Activated T-cell treated with anti-CD3 and anti-CD28 coated beads for 1 hour (primary cell): ENCODE measurements at places on chromosomes 13 and 19.

DNA sequence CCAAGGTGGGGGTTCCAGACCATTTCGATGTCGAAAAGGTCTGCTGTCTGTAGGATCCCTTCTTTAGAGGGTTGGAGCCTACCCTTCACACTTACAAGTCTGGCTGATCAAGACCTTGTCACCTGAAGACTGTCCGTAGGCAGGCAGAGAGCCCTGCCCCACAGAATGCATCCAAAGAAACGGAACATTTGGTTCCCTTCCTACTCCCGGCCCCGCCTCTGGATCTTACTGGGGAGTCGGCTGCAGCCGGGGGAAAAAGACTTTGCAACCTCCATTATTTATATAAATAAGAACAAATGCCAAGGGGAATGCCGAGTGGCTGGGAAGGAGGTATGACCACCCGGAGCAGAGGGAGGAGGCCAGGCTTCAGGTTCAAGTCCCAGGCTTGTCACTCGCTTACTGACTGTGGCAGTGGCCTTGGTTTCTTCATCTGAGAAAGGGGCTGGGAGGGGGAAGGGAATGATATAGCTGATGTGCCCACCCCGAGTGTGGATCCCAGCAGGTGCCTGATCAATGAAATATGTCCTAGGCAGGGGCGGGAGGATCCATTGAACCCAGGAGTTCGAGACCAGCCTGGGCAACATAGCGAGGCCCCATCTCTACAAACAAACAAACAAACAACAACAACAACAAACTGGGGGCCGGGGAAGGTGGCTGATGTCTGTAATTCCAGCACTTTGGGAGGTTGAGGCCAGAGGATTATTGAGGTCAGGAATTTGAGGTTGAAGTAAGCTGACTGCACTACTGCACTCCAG is 48.7 kb downstream of the RFX2 start:
- no peak for DNase-seq

DNA sequence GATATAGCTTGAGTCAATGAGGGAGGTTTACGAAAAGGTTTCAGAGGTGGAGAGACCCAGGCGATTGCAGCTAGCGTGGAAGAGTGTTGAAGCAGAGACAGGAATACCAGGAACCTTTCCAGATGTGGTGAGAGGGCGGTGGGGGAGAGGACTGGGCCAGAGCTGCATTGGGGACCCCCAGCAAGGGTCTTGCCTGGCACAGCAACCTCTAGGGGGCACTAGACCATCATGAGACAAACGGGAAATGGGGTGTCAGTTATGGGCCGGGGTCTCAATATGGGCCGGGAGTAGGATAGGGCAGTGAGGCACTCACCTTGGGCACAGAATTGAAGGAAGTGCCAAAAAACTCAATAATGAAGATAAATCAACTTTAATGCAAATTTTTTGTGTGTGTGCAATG is 2.1 kb upstream of the LRP3 start:
- DNase-seq: no peak

DNA sequence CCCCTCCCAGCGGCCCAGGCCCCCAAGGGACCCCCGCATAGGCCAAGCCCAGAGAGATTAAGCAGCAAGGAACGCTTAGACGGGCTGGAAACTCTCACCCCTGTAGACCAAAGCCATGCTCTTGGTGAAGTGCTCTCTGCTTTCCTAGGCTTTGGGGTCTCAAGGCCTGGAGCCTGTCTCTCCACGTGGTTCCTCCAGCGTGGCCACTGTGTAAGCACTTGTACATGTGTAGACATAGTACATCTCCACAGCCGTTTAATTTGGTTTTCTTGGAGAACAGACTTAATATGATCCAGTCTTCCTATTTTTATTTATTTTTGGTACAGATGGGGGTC is 1.1 kb downstream of the NUDT19 start:
- no peak for DNase-seq

DNA sequence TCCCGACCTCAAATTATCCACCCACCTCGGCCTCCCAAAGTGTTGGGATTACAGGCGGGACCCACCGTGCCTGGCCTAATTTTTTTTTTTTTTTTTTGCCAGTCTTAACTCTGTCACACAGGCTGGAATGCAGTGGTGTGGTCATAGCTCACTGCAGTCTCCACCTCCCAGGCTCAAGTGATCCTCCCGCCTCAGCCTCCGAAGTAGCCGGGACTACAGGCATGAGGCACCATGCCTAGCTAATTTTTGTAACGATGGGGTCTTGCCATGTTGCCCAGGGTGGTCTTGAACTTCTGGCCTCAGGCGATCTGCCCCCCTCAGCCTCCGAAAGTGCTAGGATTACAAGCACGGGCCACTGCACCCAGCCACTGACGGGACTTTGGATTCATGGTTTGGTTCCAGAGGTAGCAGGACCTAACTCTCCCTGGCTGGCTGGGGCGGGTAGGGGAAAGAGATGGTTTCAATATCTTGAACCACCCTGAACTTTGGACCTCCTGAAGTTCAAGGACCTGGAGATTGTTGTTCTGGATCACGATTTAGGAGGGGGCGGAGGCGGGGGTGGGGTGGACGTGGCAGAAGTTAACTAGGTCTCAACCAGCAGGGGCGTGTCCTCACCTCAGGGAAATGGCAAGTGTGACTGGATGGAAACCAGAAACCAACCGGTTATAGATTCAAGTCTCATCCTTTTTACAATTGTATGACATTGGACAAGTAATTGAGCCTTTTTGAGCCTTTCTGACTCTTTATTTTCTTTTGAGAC is 40.8 kb downstream of the IER2 start:
- DNase-seq: no peak

- no peak for DNase-seq
Observed at GRCh38 chr19:10929402-10929794, 787 bp downstream of the TIMM29 start.

- no peak for DNase-seq
Observed at GRCh38 chr13:31949486-31949885, 82.1 kb upstream of the FRY start.

- no peak for DNase-seq
Observed at GRCh38 chr13:113937527-113938180, 36.2 kb downstream of the C13orf46 start.

DNA sequence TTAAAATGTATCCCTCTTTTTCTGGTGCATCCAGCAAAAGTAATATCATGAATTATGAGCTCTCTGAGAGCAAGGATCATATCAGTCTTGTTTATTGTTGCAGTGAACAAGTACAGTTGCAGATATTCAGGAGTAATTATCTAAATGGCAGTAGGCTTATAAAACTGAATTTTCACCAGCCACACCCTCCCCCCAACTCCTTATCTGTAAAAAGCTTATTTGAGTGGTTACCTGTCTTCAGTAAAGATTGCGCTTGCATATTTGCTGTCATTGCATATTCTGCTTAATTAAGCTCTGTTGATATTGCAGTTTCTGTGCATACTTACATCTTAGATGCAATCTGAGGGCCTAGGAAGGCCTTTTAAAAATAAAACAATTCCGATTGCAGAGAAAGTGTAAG is 87.3 kb downstream of the DNAJC15 start:
- no peak for DNase-seq

GRCh38 chr19:31285744-31286143 is 63.5 kb downstream of the TSHZ3 start:
- no peak for DNase-seq

DNA sequence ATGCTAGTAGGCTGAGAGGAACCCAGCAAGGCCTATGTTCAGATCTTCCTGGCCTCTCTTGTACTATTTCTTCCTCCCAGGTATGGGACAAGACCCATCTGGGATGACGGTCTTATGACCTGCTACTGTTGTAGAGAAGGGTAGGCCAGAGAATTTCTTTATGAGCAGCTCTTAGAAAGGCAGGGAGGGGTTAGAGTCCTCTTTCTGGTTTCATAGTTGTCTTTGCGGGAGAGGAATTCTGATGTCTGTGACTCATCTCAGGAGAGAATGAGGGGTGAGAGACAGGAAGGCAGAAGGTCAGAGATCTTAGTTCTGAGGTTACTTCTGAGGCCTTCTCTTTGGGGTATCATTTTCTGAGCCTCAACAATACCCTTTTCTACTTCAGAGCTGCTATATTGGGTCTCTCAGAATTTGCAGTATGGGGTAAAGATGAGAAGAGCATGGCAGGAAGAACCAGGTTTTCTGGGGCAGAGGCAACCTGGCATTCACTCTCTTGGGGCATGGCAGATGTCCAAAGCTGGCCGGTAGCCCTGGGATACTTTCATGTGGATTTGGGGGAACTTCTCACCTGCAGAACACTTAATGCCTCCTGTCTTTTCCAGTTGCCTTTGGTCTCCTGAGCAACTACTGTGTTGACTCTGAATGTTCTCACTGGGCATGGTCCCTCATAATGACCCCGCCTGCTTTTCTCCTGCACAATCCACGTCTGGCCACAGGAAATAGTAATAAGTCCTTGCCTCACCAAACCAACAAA is 154.4 kb downstream of the GGACT start:
- DNase-seq: no peak
